ENCODE measurements at places on chromosomes 11 and 22. TPM values are rescaled to one million over a fixed set of nuclear protein-coding genes. Genes with fewer than 3 reads are reported as not detected.

RAB38 gene
- polyA plus RNA-seq: 0.40 TPM

OR5M8 gene
- polyA plus RNA-seq: not detected

KCNJ5 gene
- polyA plus RNA-seq: 1.1 TPM

C11orf65 gene
- polyA plus RNA-seq: 1.1 TPM

LMF2 gene
- polyA plus RNA-seq: 76.5 TPM

FRMD8 gene
- polyA plus RNA-seq: 17.2 TPM

MMP10 gene
- polyA plus RNA-seq: not detected

TRIM49 gene
- polyA plus RNA-seq: not detected

SRSF8 gene
- 54.6 TPM for polyA plus RNA-seq

MUC6 gene
- polyA plus RNA-seq: not detected

LBHD1 gene
- 10.6 TPM for polyA plus RNA-seq

SERGEF gene
- polyA plus RNA-seq: 60.0 TPM

TYR gene
- not detected for polyA plus RNA-seq

OR52H1 gene
- not detected for polyA plus RNA-seq
